ENCODE measurements at places on chromosomes 2 and 18.

DNA sequence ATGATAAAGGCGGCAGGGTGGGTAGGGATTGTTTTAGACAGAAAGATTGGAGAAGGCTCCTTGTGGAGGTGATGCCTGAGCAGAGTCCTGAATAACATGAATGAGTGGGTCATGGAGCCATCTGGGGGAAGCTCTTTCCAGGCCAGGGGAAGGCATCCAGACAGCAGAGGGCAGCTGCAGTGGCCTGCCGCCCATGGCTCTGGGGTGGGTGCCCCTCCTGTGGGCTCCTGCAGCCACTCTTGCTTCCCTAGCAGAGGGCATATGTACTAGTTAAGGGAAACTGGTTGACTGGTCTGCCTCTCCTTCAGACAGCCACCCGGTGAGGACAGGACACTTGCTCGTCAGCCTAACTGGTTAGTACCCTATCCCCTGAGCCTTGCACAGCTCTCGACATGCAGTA lies 46.5 kb upstream of the SLC1A4 start:
- DNase-seq: no peak

DNA sequence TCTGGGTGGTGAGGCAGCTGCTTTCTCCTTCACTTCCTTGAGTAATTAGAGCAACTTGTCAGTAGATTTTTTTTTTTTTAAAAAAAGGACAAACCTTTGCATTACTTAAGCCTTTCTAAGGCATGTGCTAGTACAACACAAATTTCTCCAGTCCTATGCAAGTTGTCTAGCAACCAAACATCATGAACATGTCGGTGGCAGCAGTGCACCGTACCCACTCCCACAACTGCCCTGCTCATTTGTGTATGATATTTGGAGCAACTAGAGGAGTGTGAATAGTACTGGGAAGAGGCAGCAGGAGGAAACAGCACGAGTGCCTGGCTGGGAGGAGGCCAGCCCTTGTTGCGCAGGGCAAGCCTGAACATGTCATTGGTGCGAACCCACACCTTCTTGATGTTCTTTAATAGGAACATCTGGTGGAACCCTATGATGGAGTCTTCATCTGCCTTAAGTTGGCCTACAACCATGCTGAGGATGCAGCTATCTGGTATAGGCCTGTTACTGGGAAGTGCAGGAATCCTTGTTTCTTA lies 238.3 kb downstream of the TDRD15 start:
- DNase-seq: no peak

DNA sequence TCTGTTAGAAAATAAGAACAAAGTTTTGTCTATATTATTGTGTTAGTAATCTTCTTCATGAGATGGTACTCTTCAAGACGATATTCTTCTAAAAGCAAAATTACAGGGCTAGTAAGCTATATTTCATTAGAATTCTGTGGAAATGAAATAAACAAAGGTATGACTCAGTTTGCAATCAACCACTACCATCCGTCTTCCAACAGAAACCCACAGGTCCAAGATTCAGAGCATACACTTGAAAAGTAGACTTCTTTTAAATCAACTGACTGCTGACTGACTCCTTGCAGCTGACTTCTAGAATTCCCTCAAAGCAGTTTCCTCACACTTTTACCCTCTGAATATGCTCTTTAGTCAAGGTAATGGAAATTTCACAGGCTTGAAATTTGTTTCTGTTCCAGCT lies 193.7 kb downstream of the GCA start:
- no peak for DNase-seq

GRCh38 chr18:64165906-64166305 lies 17.0 kb upstream of the LINC00305 start:
- DNase-seq: no peak

GRCh38 chr2:214130114-214130513 lies 280.7 kb upstream of the VWC2L start:
- DNase-seq: no peak

DNA sequence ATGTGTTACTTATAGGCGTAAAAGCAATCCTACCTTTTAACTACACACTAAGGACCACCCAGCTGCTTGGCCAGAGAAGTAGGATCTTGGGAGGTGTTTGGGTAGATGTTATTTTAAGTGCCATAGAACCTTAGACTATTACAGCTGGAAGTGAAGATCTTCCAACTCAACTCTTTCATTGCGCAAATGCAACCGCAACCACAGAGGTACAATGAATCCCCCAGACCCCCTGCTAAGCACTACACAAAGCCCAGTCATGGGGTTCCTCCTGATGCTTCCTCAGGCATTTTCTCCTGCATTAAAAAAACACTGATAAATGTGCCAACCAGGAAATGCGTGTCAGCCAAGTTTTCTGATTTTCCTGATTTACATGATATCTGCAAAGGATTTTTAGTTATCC lies 246.0 kb downstream of the LRRTM1 start:
- DNase-seq: no peak

Data from activated CD8-positive, alpha-beta memory T cell treated with anti-CD3 and anti-CD28 coated beads for 1 hour (primary cell).